Panc1 (cell line): ENCODE measurements at places on chromosomes 11 and 22. TPM values are rescaled to one million over a fixed set of nuclear protein-coding genes. Genes with fewer than 3 reads are reported as not detected.

CALCB gene
- not detected for total RNA-seq

PIK3IP1 gene
- 3.6 TPM for total RNA-seq

PANX3 gene
- not detected for total RNA-seq

RFPL1 gene
- not detected for total RNA-seq

PGGHG gene
- total RNA-seq: 115 TPM

CSF2RB gene
- not detected for total RNA-seq

OR56A1 gene
- not detected for total RNA-seq

APOBEC3H gene
- total RNA-seq: not detected

TMEM134 gene
- total RNA-seq: 65.0 TPM

SPDYC gene
- total RNA-seq: not detected

CREB3L1 gene
- 35.6 TPM for total RNA-seq

ALX4 gene
- total RNA-seq: 1.0 TPM

SLC5A12 gene
- total RNA-seq: not detected

SLC5A4 gene
- not detected for total RNA-seq

MYBPC3 gene
- total RNA-seq: not detected

ZNF143 gene
- total RNA-seq: 30.2 TPM

ZNRF3 gene
- 7.3 TPM for total RNA-seq

TENM4 gene
- 0.39 TPM for total RNA-seq

MISFA gene
- 5.0 TPM for total RNA-seq

AASDHPPT gene
- total RNA-seq: 63.4 TPM
